ENCODE measurements at places on chromosomes 1 and 21.

- no peak for DNase-seq
Measured at GRCh38 chr1:206039046-206039973, 13.7 kb upstream of the RHEX start.

- DNase-seq: no peak
Measured at GRCh38 chr1:29800522-29800956, 564.2 kb downstream of the PTPRU start.

DNA sequence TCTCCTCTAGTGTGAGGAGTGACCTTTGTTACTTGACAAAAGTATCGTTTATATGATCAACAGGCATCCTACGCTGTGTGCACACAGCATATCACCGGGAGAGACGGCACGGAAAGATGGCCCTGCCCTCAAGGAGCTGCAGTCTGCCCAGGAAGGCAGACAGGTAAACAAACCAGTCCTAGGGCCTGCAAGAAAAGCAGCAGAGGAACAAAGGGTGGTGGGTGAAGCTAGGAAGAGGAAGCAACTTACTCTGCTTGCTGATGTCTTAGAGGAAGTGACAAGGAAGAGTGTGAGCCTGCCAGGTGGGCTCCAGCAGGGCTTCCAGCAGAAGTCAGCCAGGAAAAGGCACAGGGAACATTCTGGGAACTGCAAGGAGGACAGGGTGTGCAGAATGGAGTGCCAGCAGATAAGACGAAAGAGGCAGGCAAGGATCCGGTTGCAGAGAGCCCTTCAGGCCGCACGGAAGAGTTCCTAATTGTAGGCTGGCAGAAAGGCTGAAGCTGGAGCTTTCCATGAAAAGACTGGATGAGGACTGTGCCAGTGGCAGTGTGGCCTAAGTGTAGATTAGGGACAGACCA lies 106.7 kb downstream of the SLC45A1 start:
- DNase-seq: peak; percentile 67

DNA sequence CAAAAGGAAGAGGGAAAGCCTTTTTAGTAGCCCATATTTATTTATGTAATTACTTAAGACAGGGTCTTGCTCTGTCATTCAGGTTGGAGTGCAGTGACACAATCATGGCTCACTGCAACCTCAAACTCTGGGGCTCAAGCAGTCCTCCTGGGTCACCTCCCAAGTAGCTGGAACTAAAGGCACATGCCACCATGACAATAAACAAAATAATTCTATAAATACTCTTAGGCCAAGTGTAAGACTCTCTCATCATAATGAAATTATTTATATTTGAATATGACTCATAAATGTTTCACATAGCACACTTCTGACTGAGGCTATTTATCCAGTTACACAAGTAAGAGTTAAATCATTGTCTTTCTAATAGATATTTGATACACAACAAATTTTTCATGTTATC lies 314.7 kb downstream of the AMY1C start:
- no peak for DNase-seq

DNA sequence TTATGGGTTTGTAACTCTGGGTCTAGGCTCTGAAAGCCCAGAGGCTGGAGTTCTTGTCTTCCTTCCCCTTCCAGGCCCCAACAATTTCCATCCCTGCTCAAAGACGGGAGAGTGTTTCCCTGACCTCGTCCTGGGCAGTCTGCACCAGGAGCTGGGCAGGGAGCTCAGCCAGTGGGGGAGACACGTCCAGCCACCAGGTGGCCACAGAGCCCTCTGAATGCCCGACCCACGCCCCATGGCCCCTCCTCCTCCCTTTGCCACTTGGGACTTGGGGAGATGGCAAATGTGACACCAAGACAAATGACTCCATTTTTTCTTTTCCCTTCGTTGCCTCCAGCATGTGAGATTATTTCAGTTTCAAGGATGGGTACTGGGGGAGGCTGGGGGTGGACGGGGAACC lies 159.9 kb upstream of the AJAP1 start:
- DNase-seq: no peak

DNA sequence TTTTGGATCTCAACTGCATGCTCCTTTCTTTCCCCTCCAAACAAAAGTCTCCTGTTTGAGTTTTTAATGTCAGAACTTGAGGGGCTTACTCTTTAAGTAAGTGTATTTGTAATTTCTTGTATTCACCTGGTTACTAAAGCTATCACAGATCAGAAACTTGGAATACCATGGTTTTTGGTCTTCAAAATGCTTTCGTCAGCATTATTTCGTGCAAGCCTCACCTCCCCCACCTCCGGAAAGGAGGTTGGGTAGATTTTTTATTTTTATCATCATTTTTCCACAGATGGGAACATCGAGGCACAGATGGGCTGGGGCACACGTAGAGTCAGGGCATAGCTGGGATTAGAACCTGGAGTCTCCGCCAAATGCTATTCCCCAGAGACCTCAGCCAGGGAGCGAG lies 100.7 kb downstream of the IER5 start:
- DNase-seq: no peak

GRCh38 chr1:107457989-107458388 lies 317.1 kb downstream of the NTNG1 start:
- DNase-seq: no peak

DNA sequence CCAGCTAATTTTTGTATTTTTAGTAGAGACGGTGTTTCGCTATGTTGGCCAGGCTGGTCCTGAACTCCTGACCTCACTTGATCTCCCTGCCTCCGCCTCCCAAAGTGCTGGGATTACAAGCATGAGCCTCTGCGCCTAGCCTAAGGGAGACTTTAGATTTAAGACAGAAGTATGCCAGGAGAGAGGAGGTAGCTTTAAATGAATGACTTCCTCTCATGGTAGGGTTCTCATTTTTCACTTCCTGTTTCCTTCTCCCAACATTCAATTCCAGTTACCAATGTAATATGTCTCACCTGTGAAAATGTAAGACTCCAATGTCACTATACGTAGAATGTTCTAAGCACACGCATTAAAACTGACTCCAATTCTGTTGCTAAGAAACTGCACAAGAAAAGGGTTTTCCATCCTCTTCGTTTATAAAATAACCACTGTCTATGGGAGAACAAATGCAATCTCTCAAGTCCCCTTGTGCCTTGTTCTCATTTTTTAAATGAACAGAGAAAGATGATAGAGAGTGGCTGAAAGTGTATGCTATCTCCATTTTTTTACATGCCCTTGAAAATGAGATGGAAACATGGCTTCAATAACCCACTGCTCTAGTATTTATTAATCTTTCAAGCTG lies 140.0 kb downstream of the SLC45A1 start:
- no peak for DNase-seq

DNA sequence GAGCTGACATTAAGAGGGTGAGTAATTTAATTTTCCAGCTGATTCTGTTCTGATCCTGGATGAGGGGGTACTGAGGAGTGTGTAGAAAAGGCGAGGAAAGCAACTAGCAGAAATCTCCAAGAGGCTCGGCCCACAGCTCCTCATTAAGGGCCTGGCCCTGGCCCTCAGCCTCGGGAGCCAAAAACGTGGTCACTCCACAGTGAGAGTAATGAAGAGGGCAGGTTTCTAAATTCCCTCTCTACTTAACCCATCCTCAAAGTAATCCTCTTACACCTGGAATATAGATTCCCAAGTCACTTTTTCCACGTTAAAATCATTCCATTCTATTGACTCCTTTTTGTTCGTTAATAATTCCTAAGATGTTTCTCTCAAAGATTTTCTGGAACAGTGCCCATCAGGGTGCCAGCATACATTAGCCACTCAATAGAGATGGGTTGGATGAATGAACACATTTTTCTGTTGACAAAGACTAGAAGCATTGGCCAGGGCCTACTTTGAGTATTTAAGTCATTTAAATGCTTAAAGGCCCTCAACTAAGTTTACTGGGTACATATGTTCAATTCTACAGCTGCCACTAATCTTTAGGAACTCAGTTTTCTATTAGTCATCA lies 1.1 kb upstream of the COL11A1 start:
- no peak for DNase-seq
